Anterior cingulate cortex (tissue), 58 donors: ENCODE measurements at places on chromosomes 3 and 15.
A peak's percentile ranks its signal among the peaks of the same experiment; 100 is the strongest.

- DNase-seq, result no peak
Observed at GRCh38 chr3:120682095-120682681, at the start of gene HGD. Gene HGD, minus strand, starts transcription at chr3:120682239. Its CDS starts 128 bp downstream, at chr3:120682111.

GRCh38 chr15:84736375-84736774 is 12.0 kb upstream of the ZNF592 start:
- DNase-seq, result no peak

DNA sequence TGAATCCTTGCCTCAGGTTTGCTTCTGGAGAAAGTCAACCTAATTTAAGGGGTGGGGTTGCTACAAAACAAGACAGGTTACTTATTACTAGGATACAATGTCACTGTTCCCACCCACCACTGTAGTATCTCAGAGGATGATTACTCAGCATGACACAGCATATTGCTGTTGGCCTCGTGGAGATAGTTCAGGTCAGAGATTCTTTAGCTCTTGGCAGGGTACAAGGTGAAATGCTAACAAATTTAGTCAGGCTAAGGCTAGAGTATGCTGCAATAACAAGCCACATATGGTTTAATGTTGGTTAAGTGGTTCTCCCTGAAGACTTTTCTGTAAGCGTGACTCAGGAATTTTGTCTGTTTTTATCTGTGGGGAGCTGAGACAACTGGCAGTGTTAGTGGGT is 161.8 kb downstream of the EDEM1 start:
- DNase-seq, result no peak

DNA sequence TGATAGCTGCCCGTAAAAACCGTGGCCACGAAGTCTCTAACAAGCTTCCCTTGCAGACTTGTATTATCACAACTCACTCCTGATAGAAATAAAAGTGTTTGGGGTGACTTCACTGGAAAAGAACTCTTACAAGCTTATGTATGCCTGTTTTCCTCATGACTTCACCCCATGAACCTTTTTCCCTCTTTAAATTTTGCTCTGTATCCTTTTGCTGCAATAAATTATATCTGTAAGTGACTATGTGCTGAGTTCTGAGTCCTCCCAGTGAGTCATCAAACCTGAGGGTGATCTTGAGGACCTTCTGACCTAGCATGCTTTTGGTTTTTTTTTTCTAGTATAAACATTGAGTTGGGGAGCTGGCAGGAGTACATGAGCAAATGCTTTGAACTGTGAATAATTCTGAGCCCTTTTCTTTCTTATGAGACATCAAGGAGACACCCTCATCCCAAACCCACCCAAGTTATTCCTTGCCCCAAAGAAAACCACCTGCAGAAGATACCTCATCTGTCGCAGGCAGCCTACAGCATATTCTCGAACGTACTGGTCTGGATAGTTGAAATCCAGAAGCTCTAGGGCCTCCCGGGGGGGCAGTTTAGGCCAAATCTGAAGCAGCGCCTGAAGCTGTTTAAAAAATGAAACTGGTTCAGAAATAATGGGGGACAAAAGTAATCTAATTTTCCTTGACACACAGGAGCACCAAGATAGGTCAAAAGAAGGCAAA is 85.9 kb downstream of the FAIM start:
- no peak for DNase-seq

GRCh38 chr3:122076491-122077292 is 21.5 kb downstream of the CD86 start:
- DNase-seq, result no peak

DNA sequence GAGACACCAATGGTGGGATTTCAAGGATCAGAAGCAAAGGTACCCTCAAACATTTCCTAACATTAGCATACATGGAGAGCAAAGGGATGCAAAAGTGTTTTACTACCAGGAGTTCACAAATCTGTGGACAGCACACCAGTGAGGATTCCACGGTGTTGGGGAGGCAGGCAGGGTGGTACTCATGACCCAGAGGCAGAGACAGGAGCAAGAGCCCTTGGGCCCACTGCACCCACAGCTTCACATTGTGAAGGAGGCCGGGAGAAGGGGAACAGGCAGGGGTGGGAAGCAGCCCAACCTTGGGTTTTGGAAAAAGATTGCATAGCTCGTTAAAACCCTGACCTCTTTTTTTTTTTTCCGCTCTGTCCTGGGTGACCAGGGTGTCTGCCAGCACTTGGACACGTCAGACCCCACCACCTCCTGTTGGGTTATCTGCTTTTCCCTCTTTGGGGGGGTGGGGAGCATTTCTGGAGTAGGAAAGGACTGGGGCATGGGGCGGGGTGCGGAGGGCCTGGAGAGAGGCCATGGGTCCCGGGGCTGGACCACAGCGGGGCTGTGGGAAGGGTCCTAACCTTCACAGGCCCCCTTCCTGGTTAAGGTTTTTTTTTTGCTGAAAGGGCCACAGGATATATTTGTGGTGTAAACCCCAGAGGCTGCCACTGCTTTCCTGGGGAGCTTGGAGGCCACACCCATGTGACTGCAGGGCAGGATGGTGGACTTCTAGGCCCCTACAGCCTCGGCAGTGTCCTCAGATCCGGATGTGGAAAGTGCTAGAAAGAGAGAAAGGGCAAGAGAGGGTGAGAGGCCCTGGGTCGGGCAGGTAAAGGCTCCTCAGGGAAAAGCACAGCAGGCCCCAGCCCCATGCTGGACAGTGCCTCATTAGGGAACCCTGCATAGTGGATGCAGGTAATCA is 12.5 kb downstream of the SH2D7 start:
- DNase-seq, result no peak

GRCh38 chr3:139477710-139478640 is 1.7 kb upstream of the RBP2 start:
- DNase-seq, result no peak

GRCh38 chr15:56794553-56795329 is 61.4 kb upstream of the ZNF280D start:
- DNase-seq, result no peak

- DNase-seq, result no peak
Observed at GRCh38 chr15:73897441-73898261, 24.3 kb downstream of the TBC1D21 start.

DNA sequence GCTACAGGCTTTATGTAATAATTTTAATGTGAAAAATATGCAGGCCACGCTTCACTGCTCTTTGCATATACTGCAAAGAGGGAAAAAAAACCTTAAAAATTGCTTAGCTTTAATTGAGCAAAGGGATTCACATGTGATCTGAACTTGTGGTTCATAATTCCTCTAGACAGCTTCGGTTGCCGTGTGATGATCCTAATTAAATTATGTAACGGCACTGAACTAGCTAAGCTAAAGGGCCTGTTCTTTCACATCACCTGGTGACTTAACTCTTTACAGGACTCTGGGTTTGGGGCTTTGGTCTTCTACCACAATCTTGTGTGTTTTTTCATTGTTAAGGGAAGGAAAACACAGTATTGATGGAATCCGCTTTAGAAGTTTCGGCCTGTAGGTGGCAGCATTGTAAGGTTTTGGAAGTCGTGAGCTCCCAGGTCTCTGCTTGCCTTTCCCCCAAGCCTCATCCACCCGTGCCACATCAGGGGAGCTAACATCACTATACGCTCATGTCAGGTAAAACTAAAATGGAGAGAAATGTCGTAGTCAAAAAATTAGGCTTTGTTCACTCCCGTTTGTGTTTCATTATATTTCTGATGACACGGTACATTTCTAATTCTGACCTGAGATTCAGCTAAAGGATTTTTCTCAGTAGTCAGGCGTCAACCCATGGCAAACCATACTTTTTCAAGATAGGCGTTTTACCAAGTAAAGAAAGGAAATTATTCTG is 205.6 kb upstream of the DPH6 start:
- peak; percentile 27 for DNase-seq

DNA sequence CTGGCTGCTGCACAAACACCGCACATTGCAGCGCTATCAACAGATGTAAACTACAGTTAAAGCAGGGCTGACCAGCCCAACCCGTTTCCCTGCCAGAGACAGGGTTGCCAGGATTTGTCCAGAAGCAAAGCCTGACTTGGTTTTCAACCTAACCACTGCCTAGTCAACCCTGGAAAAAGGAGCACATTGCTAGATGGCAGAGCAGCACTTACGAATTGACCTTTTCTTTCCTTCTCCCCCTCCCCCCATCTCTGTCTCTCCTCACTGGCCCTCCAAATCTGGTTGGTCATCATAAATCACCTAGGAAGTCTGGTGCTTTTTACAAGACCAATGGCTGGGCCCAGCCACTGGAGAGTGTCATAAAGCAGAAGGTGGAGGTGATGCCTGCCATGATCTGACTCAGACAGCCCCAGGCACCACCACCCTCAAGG is 51.3 kb downstream of the ABCC5 start:
- no peak for DNase-seq

DNA sequence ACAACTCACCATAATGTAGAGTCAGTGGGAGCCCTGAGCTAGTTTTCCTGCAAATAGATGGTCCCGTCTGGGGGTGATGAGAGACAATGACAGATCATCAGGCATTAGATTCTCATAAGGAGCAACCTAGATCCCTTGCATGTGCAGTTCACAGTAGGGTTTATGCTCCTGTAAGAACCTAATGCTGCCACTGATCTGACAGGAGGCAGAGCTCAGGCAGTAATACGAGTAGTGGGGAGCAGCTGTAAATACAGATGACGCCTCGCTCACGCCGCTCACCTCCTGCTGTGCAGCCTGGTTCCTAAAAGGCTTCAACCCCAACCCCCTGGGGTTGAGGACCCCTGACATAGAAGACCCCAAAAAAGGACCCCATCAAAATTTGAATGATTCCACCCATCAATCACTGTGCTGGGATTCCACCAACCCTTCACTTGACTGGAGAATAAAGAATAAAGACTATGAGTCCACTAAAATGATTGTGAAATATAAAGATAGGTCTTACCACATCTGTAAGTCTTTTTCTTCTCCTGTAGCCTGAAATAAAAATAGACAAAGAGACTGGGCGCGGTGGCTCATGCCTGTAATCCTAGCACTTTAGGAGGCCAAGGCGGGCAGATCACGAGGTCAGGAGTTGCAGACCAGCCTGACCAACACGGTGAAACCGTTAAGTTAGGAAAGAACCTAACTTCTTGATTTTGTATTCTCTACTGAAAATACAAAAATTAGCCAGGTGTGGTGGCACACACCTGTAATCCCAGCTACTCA is 9.9 kb upstream of the UBL7 start:
- no peak for DNase-seq

DNA sequence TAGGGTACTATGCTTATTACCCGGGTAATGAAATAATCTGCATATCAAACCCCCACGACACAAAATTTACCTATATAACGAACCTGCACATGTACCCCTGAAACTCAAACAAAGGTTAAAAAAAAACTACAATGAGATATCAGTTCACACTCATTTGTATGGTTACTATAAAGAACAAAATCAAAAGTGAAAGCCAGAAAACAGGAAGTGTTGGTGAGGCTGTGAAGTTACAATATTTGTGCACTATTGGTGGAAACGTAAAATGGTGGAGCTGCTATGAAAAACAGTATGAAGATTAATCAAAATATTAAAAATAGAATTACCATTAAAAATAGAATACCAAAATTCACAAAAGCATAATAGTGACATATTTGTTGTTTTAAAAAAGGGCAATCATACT is 128.9 kb downstream of the ZIC1 start:
- no peak for DNase-seq

GRCh38 chr3:51715231-51715976 is 8.5 kb downstream of the GRM2 start:
- no peak for DNase-seq

GRCh38 chr15:65630760-65631159 is 9.0 kb downstream of the SLC24A1 start:
- no peak for DNase-seq

DNA sequence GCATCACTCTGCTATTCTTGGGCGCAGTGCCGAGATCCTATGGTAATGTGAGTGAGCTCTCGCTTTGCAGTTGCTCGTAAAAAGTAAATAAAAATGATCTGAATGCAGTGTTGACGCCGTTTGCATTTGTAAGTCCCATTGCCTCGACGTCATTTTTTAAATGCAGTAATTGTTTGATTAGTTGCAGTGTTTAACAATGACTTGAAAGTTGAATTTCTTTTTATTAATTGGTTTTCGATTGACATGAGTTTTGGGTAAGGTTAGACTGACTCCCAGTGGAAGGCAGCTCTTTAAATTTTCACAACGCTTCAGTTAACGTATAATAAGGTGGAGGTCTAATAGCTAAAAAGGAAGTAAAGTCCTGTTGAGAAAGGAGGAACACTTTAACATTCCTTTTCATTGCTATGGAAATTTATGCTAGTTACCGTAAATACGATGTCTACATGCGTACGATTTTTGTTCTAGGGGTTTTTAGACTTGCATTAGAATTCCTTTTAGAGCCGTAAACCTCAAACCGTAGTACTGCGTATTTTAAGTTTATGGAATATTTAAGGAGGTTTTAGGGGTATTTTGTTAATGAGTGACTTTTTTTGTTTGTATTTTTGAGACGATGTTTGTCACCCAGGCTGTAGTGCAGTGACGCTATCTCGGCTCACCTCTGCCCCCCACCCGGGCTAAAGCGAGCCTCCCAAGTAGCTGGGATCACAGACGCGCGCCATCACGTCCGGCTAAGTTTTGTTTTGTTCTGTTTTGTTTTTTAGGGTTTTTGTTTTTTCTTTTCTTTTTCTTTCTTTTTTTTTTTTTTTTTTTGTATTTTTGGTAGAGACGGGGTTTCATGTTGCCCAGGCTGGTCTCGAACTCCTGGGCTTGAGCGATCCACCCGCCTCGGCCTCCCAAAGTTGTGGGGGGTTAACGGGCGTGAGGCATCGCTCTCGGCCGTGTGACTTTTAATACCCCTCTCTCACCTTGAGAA is 1.4 kb downstream of the MORF4L1 start:
- no peak for DNase-seq

DNA sequence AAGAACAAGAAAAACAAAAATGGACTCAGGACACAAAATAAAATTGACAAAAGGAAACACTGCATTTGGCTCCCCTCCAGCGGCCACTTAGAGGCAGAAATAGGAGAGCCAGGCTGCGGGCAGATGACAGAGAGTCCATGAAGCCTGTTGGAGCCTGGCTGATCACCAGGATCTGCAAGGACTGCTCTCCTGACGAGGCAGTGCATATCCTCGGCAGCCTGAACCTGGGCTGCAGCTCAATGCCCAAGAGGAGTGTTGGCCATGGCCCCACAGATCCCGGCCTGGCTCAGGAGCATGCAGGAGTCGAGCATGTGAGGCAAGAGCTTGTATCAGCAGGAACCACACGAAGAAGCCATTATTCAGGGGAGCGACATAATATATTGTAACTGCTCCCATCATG is 199.8 kb downstream of the STT3B start:
- DNase-seq, result no peak

DNA sequence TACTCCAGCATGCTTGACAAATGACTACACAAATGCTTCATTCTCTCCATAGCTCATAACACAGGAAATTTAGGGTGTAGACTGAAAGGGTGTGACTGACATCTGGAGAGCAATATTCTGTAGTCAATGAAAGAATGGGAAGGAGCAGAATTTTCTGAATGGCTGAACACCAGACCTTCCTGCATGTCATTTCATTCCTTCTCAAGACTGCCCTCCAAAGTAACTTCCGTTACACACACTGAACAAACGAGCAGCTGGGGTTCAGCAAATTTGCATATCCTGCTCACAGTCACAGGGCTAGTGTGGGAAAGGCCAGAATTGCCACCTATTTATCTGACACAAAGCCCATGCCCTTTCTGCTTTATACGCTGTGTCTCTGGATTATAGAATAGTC is 325.0 kb upstream of the CFAP20DC start:
- DNase-seq, result no peak

- DNase-seq, result no peak
Observed at GRCh38 chr15:80099241-80099640, 39.8 kb downstream of the ZFAND6 start.

GRCh38 chr15:29452881-29453731 is 183.5 kb upstream of the NSMCE3 start:
- DNase-seq, result no peak
